ENCODE measurements at places on chromosomes 4 and X.

DNA sequence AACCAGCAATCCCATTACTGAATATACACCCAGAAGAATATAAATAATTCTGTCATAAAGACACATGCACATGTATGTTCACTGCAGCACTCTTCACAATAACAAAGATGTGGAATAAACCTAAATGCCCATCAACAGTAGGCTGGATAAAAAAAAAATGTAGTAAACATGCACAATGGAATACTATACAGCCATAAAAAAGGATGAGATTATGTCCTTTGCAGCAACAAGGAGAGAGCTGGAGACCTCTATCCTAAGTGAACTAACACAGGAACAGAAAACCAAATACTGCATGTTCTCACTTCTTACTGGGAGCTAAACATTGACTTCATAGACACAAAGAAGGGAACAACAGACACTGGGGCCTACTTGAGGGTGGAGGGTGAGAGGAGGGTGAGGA is 2067.7 kb downstream of the ARAP2 start:
- no peak for DNase-seq

DNA sequence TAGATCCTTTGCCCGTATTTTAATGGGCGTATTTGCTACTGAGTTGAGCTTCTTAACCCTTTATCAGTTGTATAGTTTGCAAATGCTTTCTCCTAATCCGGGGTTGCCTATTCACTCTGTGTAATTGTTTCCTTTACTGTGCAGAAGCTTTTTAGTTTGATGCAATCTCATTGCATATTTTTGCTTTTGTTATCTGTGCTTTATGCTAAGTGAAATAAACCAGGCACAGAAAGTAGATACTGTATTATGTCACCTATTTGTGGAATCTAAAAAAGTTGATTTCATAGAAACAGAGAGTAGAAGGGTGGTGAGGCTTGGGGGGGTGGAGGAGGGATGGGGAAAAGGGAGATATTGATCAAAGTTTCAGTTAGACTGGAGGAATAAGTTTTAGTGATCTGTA is 17.7 kb downstream of the OGT start:
- DNase-seq, result no peak

DNA sequence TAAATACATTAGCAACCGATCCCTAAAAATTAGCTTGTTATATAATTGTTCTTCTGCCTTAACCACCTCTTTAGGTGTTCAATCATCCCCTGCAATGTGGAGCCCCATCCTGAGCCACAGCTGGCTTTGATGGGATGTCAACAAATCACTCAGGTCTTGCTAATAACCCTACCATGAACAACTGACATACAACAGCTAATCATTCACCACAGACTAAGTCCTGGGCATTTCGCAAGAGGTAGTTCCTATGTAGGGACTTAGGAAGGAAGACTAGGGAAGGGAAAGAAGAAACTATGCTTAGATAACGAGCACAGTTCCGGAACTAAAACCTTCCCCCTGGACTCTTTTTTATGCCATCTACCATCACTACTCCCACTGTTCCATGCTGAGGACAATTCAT is 63.6 kb upstream of the PTCHD1 start:
- DNase-seq, result no peak

- no peak for DNase-seq
Measured at GRCh38 chr4:185743722-185744487, 68.1 kb downstream of the SORBS2 start.

GRCh38 chr4:67452100-67452845 is 93.0 kb downstream of the CENPC start:
- no peak for DNase-seq

- no peak for DNase-seq
Measured at GRCh38 chr4:90727938-90728337, 600.7 kb downstream of the CCSER1 start.

- DNase-seq, result no peak
Measured at GRCh38 chrX:13085526-13085925, 41.1 kb upstream of the FAM9C start.

GRCh38 chrX:121135488-121136207 is 88.2 kb downstream of the GLUD2 start:
- no peak for DNase-seq

DNA sequence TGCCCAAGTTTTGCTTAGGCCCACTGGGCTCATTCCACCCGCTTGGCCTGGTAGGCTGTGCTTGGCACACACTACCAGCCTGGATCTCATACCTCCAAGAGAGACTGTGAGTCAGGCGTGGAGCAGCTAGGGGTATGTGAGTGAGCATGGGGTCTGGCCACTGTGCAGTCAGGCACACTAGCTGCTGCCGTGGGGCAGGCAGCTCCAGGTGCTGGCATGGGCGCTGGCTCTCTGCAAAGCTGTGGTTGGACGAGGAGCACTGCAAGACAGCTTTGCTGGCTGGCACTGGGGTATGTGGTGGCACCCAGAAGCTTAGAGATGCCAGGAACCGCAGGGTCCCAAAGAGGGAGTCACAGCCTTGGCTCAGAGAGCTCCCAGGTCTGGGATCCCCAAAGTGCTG is 377.8 kb downstream of the KCTD8 start:
- no peak for DNase-seq

GRCh38 chrX:7106649-7107048 is 40.9 kb upstream of the STS start:
- DNase-seq, result no peak

DNA sequence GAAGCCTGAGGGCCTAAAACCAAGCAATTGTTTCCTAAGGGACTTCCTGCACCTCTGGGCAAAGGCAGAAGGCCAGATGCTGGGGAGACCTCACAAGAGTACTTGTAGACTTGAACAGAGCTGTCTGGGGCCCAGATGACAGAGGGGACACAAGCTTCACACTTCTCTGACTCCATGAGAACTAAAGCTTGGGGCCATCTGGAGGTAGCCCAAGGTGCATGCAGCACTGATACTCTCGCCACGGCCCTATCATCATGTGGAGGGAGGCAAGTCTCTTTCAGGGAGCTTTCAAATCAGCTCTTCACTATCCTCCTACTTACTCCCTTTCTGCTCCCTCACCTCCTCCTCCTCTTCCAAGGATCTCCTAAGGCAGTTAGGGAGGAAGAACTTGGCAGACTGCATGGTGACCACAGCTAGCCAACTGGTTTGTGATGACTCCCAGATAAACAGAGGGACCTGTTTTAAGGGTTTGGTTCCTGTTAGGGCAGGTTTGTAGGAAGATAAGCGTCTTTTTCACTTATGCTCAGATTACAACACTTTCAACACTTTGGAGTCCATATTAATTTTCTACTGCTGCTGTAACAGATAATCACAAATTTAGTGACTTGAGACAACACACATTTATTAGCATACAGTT is 23.8 kb downstream of the MSL3 start:
- no peak for DNase-seq

DNA sequence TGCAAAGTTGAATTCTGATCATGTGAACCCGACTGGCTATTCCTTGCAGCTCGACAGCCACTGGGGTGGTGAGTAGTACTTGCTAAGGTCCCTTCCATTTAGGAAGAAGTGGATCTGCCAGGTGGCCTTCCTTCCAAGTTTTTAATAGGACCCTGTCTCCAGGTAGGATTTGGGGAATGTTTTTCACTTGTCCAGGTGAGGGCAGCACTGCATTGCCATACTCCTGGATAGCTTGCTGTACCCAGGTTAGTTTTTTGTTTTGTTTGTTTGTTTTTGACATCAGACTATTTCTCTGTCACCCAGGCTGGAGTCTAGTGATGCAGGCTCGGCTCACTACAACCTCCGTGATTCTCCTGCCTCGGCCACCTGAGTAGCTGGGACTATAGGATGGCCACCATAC is 29.8 kb downstream of the SAGE1 start:
- DNase-seq, result no peak

DNA sequence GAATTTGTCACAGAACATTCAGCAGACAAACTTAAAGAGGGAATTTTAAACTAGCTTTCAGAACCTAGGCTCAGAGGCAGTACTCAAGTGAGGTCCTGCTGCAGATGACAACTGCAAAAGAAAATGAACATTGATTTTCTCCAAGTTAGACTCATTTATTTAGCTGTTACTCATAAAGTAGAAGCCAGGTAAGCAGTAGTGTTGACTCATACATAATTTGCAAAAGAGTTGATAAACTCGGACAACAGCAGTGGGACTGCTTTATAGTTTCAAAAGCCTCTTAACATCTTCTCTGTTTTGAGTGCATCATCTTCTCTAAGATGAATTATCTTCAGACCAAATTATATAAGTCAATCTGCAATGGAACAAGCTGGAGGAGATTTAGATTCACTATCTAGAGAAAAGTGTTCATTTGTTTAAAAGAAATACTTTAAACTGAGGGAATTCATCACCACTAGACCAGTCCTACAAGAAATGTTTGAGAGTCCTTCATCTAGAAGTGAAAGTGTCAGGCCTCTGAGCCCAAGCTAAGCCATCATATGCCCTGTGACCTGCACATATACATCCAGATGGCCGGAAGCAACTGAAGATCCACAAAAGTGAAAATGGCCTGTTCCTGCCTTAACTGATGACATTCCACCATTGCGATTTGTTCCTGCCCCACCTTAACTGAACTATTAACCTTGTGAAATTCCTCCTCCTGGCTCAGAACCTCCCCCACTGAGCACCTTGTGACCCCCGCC is 49.5 kb downstream of the COQ2 start:
- no peak for DNase-seq

- DNase-seq, result peak; percentile 28
Measured at GRCh38 chrX:72254816-72255215, 16.0 kb upstream of the ERCC6L start.

GRCh38 chr4:149972407-149972806 is 105.8 kb upstream of the DCLK2 start:
- no peak for DNase-seq

GRCh38 chr4:2650276-2650675 is 105.9 kb downstream of the TNIP2 start:
- DNase-seq, result no peak

GRCh38 chrX:102138064-102138463 is 4.2 kb downstream of the TCEAL6 start:
- no peak for DNase-seq

GRCh38 chr4:89331686-89332544 is 24.3 kb upstream of the GPRIN3 start:
- no peak for DNase-seq

- DNase-seq, result no peak
Measured at GRCh38 chr4:39452153-39452859, 6.4 kb downstream of the RPL9 start.

Measured in NCI-H2029 (cell line).